ENCODE measurements at places on chromosomes 2 and 18.

DNA sequence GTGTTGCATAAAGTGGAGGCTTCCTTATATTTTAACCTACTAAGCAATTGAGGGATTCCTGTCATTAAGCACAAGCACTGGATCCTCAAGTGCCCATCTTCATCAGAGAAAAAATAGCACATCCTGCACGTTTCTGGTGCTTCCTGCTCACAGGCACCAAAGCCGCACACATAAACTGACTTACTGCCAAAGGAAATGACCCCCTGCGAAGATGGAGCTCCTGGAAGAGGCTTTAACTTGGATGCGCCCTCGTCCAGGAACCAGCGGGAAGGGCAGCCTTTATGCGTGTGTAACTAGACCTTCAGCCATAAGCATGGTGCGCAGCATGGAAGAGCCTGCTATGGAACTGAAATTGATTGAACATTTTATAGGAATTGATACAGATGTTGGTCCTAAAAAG, 188.7 kb downstream of the FTCDNL1 start:
- no peak for DNase-seq

DNA sequence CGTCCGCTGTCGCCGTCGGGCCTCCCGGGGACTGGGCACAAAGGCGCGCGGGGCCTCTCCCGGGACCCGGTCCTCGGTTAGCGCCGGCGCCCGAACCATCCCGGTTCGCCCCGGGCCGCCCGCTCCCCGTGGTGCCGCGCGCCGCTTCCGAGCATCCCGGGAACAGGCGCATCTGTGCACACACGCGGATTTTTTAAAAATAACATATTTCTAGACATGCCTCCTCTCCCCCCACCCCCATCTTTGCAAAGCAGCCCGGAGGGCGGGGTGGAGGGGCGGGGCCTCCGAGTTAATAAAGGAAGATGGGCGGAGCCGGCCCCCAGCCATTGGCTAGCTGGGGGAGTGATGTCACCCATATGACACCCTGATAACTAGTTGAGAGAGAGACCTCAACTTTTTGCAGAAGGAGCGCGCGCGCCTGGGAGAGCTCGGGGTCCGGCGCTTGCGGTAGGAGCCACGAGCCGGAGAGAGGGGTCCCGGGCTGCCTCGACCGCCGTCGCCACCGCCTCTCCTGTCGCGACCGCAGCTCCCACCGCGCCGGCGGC, at the start of gene SOX11:
TSS of gene SOX11 (plus strand) at position 400 of the 545 bp plus-strand sequence. CDS start 338 bp downstream, outside the sequence.
- no peak for DNase-seq

GRCh38 chr2:175372704-175373701, 191.5 kb upstream of the ATP5MC3 start:
- no peak for DNase-seq

DNA sequence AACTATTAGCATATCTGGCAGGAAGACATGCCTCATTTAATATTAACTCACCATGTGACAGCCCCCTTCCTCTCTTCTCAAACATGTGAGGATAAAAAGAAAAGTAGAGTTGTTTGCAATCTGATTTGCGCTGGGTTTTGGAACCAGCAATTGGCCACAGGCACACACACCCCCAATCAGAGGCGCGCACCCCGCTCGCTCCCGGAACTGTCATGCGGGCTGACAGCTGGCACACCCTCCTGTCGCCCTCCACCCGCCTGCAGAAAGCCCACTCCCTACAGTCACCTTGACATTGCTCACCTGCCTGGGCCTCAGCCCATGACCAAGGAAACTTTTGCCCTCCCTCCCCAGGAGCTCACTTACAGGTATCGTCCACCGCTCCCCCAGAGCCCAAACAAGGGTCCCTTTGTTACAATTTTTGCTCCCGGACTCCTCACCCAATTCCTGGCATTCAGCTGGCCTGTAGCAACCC, 1.1 kb downstream of the COBLL1 start:
- DNase-seq = no peak

GRCh38 chr2:238446371-238446770, 19.6 kb downstream of the ASB1 start:
- DNase-seq = no peak

GRCh38 chr2:45301307-45302277, 292.3 kb upstream of the SIX2 start:
- no peak for DNase-seq

DNA sequence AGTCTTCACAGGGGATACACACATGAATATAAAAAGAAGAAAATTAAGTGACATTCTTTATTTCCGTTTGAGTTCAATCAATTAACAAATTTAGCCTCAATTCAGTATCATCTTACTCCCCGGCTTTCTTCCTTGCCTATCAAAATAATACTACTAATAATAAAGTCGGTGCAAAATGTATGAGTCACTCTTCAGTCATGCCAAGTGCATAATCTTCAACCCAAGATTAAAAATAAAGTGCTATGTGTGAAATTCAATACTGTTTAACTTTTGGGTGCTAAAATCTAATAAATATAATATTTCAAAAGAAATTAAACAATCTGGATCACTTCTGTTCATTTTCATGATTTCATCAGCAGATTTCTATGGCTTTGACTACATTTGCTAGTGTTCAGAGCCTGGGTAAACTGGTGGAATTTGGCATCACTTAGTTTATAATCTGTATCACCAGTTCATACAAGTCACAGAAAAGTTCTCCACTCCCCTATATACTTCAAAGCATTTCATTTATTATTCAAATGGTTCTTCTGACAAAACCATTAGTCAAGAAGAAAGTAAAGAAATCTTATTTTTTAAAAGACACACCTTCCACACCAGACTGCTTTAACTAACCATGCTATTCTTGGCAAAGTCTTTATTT, 183.6 kb downstream of the THADA start:
- no peak for DNase-seq

GRCh38 chr2:41791523-41791922, 256.3 kb upstream of the PKDCC start:
- DNase-seq = no peak

DNA sequence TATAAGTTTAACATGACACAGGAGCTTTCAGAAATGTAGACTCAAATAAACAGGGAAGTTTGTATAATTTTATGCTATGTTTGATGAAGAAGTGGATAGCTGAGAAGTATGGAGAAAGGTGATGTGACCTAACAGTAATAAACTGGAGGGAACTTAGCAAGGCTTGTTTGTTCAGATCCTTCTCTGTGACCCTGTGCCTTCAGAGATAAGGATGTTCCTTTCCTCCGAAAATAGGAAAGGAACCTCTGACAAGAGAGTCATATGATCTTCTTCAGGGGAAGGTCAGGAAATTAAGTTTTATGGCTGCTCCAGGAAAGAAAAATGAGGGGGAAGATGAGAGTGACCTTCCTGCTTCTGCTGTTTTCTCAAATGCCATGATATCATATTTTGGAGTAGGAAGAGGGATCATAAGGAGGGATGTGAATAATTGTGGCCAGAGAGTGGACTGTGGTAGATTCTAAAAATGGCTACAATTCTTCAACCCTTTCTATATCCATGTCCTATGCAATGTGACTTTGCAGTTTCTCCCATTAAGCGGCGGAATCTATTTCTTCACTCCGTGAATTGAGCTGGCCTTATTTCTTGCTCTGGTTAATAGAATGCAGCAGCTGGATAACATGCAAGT, 8.5 kb upstream of the C2orf69 start:
- no peak for DNase-seq

DNA sequence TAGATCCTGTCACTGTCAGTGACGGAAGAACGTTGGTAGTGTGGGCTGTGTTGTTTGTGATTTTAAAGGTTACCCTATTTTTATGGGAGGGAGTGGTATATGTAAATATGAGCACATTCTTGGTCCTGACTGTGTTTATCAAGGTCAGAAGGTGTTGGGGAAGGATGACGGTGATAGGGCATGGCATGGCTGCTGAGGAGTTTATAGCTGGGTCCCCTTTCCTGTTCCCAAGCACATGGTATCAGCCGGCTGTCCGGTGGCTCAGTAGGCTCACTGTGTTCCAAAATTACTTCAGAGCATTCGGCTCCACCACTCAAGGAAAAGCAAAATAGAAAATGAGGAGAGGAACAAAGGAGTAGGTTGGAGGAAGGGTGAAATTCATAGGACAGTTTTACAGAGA, 28.6 kb downstream of the IRS1 start:
- no peak for DNase-seq

DNA sequence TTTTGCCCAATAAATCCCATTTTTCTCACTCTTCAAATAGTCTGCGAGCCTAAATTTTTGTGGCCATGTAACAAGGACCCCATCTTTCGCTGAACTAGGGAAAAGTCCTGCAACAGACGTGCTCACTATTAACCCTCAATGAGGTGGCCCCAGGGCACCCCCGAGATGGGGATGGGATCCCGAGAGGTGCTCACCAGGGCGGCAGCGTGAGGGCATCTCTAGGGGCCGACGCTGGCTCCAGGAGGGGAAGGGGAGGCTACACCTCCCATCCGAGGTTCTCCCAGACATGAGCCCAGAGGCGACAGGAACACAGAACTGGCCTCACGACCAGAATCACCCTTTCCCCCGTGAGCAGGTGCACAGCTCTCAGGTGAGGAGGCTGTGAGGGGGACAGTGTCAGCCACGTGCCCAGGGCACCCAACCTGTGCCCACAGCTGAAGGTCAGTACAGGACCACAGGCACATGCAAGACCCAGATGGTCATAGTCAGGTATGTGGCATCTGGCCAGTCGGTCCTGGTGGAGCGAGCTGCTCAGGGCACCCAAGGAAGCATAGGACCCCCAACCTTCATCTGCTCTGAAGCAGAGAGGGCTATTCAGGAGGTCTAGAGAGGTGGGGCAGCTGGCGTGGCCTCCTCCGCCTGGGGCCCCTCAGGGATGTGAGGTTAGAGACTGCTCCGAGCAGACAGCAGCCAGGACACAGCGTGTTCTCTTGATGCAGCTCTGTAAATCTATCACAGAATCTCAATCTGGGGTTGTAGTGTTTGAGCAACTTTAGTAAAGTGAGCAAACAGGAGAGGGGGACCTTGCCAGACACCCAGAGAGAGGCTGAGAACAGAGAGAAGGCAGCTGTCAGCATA, 62.8 kb downstream of the PXDN start:
- no peak for DNase-seq

DNA sequence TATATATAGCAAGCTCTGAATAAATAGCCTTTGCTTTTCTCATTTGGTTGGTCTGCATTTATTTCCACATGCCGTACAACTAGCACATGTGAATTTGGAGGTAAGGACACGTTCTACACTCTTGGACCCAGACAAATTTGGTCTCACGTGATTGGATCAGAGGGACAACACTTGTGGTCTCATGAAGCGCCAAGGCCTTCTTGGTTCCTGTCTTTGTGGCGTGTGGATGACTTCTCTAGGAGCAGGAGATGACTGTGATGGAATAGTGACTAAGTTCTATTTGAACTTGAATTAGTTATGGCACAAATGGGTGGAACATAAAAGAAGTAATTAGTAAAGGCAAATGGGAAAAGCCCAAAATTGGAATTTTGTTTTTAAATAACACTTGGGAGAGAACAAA, 206.9 kb downstream of the BCL2 start:
- no peak for DNase-seq

- no peak for DNase-seq
These were observed 88.7 kb downstream of the TFCP2L1 start for GRCh38 chr2:121196132-121196848.

- no peak for DNase-seq
These were observed 720 bp downstream of the LBX2 start for GRCh38 chr2:74498500-74499266.

DNA sequence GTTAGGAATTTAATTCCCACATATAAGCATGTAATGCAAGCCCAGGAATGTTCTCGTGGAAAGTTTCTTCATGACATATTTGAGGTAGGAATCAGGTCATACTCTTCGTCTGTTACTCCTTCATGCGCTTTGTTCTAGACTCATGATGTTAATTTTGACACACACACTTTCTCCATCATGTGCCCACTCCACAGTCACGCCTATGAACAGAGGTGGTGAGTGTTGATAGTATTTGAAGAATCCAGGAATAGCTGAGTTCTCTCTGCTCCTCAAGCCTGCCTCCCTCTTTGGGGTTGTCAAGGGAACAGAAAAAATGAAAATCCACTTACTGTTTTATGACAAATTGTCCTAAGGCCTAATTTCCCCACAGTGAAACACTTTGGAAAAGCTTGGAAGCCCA, 117.3 kb upstream of the SERPINE2 start:
- no peak for DNase-seq

DNA sequence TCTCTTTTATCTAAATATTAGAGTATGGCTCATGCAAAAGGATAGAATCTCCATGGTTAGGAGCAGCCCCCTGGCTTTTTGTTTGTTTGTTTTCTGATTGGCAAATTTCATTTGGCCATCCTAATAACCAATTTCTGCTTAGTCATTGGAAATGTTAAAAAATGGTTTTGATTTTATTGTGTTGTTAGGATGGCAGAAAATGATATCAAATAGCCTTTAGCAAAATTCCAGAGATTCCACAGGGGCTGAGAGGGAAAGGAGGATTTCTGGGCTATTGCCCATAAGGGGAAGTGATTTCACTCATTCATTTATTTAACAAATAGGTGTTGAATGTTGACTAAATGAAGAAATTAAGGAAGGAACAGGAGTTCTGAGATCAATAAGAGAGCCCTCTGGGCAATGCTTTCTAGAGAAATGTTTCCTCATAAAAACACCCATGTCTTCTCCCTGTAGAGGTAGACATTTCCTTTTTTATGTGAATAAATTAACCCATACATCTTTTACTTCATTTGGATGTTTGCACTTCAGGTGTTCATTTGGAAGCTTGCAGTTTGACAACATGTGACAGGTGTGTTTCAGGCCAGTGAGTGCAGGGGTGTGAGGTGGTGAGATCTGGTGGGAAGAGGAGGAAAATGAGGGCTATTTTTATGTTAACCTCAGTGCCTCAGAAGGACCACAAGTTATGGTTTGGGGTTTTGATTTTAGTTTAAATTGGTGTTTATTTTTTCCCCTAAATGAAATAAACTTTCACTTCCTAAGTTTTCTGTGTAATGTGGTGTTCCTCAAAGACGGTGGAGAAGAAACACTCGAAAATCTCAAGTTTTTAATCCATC, 61.7 kb upstream of the EPC2 start:
- no peak for DNase-seq

GRCh38 chr2:209334188-209335017, 89.4 kb upstream of the MAP2 start:
- DNase-seq = no peak

GRCh38 chr18:50961974-50962373, 5.9 kb upstream of the ELAC1 start:
- no peak for DNase-seq

DNA sequence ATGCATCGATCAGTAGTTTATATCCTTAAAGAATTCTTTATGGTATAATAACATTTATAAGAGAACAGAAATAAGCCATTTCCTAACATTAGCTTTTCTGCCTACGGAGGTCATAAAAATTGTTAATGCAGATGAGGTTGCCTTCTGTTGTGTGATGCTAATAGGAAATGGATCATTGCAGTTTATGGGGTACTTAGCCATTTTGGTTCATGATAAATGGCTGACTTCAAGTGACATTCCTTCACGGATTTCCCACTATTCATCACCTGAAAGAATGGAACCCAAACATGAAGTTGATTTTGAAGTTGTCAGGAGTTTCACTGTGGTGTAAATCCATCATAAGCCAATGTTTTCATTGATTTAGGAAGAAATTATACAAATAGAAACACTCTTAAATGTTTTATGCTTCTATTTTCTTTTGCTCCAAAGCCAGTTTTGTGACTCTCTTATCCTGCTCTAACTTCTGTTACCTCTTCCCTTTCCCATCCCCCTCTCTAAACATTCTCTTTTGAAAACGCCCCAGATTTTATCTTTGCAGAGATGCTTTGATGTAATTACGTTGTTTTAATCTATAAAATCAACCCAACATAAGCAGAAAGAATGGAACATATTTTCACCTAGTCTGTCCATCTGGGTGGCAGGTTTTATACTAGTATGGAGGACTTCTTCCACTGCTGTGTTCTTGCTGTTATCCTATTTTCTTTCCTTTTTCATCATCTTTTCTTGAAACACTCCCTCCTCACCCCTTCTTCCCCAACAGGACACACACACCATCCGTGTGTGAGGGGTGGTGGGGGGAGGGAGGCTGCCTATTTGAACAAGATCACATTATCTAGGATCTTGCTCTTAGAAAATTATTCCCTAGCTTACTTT, 58.2 kb downstream of the GREB1L start:
- DNase-seq = no peak
